ENCODE measurements at places on chromosomes 12 and 14.

GRCh38 chr14:27098451-27098850 lies 500.6 kb upstream of the NOVA1 start:
- DNase-seq = no peak

DNA sequence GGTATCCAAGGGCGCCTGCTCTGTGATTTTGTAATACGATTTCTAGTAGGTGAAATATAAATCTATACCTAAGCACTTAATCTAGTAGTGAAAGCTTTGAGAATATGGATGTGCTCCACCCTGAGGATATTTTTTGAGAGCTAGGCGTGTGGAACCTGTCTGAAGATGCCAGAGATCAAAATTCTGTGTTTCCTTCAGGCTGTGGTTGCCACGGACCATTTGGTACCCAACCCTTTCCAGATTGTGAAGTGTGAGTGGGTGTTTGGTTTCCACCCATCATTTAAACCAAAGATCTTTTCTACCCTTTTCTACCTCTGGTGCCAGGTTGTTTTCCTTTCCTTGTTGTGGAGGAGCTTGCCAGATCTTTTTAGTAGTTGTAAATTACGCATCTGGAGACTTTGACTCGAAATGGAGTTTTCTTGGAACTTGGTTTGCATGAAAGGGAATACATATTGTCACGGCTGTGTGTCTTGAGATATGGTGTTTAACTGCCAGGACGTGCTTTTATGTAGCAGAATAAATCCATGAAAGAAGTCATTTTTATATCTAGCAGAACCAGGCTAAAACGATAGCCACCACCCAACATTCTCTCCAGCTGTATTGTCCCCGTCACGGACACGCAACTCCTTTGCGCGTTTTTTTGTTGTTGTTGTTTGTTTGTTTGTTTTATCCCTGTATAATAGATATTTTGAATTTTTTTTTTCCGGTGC lies 2.2 kb downstream of the LRFN5 start:
- no peak for DNase-seq

DNA sequence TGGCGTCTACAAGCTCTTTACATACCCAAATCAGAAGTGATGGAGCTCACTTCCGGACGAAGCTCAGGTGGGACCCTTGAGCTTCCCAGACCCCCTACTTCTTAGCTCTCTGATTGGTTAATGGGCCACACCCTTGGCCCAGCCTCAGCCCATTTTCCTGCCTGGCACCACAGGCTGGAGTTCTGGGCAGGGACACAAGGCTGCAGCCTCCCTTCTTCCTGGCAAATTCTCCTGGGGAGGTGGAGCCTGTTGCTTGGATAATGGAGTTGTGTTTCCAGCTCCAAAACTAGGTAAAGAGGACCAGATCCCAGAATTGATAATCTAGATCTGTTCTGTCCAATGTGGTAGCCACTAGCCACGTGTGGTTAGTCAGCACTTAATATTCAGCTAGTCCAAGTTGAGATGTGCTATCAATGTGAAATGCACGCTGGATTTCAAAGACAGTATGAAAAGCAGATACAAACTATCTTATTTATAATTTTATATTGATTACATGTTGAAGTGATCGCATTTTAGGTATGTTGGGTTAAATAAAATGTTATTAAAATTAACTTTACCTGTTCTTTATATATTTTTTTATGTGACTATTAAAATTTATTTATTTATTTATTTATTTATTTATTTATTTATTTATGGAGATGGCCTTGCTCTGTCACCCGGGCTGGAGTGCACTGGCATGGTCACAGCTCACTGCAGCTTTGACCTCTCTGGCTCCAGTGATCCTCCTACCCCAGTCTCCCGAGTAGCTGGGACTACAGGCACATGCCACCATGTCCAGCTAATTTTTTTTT lies 12.6 kb upstream of the FAIM2 start:
- DNase-seq = no peak

DNA sequence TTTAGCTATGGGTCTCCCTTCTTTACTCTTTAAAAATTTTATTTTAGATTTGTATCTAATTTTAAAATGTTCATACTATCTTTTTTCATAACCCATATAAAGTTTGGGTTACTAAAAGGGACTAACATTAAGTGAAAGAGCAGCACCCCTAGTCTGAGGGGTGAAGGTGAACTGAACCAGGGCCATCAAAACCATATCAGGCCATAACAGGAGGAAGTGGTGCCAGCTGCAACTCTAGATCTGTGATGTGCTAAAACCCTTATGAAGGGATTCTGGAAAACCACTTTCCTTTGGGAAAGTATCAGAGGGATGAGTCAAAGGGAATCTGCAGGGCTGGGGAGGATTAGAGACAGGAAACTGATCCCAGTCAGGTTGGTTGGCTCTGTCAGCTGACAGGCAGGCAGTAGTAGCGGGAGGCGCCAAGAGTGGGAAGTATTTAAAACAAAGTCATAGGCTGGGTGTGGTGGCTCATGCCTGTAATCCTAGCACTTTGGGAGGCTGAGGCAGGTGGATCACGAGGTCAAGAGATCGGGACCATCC lies 162.5 kb downstream of the PPM1H start:
- no peak for DNase-seq

DNA sequence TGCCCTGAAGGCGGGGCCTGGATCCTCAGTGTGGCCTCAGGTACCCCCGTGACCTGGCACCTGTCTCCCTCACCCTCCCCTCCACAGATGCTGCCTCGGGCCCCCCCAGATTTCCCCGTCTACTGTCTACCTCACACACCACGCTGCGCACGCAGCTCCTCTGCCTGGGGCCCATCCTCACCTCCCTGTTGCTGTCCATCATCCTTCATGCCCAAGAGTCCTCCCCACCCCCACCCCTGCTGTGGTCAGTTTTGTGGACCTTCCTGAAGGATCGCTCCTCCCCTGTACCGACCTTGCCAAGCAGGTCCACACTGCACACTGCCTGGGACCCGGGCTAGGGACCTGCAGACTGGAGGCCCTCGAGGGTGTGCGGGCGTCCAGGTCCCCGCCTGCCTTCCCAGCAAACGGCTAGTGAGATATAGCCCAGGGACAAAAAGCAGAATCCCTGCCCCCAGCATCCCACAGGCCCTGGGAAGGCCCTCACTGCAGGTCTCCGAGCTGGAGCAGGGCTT lies 197.4 kb upstream of the DIO3 start:
- no peak for DNase-seq
